HEK293T (cell line): ENCODE measurements at places on chromosomes 11 and 22.

GRCh38 chr22:45742866-45743450 lies 71.3 kb downstream of the ATXN10 start:
- no peak for DNase-seq

DNA sequence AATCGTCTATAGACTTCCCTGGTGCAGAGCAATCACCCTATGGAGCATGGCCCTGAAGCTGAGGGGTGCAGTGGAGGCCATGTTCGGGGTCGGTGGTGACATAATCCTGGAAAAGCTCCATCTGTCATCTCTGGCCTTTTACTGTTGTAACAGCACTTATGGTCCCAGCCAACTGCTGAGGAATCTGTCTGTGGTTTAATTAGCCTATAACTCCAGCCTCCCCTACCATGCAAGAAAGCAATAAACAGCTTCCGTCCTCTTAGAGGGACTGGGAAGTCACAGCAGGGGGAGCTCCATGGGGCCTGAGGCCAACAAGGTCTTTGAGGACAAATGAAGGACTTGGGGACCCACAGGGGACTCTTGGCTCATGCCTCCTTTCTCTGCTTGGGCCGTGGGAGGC lies 159.1 kb upstream of the NECTIN1 start:
- DNase-seq, result peak; percentile 71

DNA sequence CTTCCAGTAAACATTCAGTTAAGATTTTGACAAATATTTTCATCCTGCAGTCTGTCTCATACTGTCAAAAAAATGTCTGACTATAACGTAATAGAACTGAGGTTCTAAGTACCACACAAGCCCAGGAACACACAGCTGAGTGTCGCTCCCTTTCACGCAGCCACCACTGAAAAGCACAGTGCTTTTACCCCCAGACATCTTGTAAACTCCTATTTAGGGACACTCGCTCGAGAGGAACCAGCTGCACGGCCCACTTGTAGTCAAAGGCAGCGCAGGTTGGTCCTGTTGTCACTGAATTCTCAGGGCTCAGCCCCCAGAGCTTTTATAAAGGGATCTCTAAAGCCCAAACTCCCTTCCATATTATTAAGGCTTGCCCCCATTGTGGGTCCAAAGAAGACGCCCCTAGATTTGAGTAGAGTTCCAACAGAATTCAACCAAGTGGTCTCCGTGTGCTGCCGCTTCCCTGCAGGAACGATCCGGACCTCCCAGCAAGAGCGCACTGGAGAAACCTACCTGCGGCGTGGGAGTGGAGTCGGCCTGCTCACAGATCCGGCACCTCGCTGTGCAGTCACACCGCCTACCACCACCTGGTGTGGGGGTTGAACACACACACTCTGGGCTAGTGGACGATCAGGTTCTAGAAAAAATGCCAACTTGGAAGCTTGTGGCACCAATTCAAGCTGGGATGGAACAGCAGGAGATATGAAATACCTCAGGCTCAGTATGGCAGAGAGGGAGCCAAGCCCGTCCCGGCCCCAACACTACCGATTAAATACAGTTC lies 23.4 kb downstream of the ASPHD2 start:
- DNase-seq, result no peak

GRCh38 chr22:29117799-29118477 lies 45.1 kb downstream of the KREMEN1 start:
- DNase-seq, result no peak

DNA sequence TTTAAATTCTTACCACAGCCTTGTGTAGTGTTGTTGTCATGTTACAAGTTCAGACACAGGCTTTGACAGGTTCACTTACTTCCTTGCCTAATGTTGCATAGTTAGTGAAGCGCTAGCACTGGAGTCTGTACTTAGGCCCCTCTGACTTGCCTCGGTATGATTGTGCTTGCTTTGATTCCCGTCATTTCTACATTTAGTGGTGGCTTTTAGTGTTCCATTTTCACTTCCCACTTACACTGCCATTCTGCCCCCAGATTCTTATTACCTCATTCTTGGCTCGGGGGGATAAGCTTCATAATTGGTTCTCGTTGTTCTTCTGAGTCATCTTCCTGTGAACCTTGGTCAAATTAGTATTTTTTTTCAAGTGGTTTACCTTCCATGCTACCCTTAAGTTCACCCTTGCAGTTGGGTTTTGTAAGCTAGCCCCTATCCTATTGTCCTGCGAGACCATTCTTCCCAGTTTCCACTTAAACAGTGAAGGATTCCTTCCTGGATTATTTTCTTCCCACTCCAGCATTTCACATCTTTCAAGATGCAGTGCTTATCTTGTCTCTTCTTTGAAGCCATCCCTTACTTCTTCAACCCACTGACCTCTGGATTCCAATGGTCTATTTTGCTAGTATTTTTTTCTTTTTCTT lies 68.7 kb downstream of the DDX10 start:
- no peak for DNase-seq

DNA sequence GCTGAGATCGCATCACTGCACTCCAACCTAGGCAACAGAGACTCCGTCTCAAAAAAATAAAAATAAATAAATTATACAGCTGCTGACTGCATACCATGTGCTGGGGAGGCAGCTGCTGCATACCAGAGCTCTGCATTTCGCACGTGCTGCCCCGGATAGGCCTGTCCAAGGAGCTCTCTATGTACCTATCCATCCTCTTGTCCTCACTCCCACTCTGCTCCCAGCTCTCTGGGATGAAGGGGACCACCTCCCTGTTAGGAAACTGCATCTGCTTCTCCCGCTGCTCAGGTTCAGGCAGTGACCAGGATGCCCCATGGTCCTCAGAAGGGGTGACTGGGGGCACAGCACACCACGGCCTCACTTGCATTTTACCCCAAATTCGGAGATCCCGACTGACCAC lies 302.3 kb downstream of the BRD1 start:
- no peak for DNase-seq

DNA sequence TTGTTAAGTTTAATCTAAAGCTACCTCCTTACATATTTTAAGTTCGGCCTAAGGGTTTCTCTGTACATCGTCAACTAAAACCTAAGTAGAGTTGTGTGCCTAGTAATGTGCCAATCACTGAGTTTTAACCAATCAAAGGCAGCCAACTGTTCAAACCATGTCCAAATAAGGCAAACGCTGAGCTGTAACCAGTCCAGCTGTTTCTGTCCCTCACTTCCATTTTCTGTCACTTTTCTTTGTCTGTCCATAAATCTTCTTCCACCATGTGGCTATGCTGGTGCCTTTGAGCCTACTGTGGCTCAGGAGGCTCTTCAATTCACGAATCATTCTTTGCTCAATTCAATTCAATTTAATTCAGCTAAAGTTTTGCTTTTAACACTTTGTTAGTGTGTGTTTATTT lies 13.9 kb upstream of the ATXN10 start:
- no peak for DNase-seq

GRCh38 chr22:17281440-17281841 lies 62.2 kb upstream of the ADA2 start:
- DNase-seq, result no peak

GRCh38 chr22:45192701-45193187 lies 29.0 kb downstream of the NUP50 start:
- DNase-seq, result no peak

DNA sequence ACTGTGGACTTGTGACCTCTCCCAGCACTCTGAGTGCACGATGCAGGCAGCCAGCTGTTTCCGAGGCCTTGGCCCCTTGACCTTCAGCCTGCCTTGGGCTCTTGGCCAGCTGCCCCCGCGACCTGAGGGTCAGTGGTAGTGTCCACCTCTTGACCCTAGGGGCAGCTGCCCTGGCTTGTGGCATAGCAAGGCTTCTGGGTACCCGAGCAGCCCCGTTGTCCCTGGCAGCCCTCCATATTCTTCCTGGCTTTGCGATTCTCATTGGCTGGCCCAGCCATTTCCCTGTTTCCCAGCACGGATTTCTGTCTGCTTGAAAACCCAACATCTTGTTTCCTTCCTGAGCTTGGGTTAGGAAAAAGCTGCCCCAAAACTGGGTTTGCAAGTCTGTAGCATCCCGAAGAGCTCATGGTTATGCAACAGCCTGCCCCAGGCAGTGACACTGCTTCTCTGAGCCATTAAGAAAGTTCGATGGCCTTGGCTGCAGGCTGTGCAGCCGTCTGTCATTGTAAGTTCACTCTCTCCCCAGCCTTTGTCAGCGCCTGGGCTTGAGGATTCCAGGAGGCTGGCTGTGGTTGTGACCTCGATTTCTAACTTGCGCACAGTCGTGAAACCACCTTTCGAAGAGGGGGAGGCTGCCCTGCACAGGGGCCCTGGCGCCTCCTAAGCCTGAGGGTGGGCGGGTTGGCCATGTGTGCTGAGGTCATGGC lies 48.8 kb downstream of the FBLN1 start:
- DNase-seq, result no peak

DNA sequence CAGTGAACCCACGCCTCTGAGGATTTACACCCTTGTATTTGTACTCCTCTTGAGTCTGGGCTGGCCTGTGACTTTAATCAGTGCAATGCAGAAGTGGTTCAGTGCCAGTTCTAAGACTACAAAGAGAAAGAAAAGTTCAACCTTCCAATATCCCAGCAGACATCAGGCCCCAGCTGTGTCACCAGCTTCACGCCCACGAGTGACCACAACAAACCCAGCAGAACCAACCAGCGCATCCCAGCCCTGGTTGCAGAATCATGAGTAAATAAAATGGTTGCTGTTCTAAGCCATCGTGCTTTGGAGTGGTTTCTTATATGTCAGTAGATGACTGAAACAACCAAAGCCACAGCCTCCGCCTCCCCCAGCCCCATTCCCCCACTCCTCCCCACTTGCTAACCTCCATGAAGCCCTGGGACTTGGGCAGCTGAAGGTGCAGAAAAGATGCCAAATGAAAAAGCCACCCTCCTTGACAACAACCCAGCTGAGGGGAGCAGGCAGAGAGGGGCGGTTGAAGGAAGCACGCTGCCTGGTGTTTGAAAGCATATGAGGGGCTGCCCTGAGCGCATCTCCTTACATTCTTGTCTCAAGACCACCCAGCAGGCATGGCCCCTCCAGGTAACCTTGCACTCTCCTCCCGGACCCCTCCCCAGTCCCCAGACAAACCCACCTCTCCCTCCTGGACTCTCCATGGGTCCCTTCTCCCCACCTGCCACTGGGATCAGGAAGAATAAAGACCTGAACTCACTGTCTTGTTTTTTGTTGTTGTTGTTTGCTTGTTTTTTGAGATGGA lies 20.9 kb downstream of the TSKU start:
- no peak for DNase-seq

DNA sequence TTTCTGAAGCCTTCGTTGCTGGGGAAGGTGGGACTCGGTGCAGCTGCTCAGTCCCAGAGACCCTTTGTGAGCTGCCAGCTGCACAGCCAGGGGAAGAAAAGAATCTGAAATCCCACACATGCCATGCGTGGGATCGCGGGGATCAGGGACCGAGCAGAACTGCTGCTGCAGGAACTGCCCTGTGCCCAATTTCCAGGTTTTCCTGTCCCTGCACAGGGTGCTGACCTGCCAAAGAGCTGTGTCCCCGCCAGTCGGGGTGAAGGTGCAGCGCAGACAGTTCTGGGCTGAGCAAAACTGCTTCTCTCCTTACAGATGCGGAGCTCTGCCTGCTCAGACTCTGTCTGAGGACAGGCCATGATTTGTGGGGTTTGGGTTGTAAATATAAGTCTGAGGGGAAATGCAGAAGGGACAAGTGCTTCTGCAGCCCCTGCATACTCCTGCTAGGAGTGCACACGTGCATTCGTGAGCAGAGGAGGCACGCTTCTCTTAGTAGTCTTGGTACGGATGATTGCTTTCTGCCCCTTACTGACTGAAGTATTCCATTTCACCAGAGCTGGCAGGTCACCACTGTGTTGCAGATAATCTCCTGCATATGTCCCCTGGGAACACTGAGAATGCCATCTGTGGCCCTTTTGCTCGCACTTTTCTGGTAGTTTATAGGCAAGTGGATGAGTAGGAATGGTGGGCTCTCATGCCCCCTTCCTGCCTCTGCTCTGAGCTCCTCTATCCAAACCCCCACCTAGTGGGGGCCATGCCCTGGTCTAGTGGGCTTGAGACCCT lies 141.4 kb downstream of the PARVA start:
- no peak for DNase-seq

DNA sequence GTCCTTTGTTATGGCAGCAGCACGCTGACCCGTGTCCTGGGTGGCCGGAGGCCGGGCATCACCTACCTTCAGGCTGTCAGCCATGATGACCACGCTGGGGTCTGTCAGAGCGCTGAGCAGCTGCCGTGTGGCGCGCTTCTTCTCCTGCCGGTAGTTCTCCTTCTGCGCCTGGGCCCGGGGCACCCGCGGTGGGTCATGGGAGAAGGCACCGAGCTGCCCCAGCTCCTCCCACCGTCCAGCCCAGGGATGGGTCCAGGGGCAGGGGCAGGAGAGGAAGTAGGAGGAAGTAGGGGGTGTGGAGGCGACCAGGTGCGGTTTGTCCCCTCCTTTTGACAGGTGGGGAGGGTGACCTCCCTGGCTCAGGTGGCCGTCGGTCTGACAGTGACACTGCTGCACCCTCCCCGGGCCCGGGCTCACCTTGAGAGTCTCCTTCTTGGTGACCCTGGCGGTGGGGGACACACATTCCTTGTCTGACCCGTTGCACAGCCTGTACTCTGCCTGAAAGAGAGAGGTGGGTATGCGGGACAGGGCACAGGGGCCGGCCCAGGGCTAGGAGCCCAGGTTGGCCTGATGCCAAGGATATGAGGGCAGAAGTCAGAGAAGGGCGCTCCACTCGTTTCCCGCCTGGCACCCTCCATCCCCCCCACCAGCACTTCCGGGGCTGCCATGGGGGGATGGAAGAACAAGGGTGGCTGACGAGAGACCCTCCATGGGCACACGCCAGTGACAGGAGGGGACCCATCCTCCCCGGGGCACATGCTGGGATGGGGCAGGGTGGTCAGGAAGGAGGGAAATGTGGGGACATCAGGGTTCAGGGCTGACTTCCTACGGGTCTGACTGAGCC lies 43.0 kb downstream of the OSBPL5 start:
- DNase-seq, result no peak

DNA sequence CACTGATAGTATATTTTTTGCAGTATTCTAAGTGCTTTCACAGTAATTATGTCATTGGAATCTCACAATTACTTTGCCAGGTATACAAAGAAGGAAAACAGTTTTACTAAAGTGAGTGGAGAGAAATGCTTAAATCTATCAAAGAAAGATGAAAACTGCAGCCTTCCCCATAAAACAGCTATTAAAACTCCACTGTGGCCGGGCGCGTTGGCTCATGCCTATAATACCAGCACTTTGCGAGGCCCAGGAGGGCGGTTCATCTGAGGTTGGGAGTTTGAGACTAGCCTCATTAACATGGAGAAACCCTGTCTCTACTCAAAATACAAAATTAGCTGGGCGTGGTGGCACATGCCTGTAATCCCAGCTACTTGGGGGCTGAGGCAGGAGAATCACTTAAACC lies 19.1 kb downstream of the OR51E1 start:
- no peak for DNase-seq

GRCh38 chr11:35281169-35281688 lies 138.1 kb downstream of the SLC1A2 start:
- DNase-seq, result no peak
